ENCODE measurements at places on chromosomes 7 and 10.

DNA sequence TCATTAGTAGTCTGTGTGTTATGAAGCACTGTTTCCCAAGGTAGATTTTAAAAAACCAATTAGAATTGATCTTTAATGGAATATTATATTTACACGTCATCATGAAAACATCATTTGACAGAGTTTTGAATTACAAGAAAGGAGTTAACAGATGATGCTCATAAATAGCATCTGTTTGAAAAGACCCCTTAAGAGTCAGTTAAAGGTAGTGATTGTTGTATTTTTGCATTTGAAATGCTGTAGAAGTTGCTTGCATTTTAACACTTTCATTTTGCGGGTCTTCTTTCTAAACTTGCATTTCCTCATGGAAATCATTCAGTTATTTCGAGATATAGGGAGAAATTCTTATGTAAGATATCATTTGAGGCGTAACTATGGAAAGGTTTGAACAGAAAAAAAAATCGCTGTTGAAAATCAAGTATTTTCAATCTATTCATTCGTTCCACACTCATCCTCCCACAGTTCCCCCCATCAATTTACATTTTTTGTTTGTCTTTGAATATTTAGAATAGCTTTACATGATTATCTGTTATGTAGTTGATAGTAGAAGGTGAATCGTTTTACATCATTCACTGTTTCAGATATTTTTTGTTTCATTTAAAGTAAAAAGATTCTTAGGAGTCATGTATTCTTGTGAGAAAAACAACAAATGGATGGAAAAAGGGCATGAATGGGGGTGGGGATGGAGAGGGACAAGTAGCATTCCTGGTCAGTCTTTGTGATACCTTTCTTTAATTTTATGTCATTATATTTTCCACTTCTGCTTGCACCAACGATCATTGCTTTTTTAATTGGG is 3.0 kb upstream of the SKIDA1 start:
- no peak for DNase-seq

DNA sequence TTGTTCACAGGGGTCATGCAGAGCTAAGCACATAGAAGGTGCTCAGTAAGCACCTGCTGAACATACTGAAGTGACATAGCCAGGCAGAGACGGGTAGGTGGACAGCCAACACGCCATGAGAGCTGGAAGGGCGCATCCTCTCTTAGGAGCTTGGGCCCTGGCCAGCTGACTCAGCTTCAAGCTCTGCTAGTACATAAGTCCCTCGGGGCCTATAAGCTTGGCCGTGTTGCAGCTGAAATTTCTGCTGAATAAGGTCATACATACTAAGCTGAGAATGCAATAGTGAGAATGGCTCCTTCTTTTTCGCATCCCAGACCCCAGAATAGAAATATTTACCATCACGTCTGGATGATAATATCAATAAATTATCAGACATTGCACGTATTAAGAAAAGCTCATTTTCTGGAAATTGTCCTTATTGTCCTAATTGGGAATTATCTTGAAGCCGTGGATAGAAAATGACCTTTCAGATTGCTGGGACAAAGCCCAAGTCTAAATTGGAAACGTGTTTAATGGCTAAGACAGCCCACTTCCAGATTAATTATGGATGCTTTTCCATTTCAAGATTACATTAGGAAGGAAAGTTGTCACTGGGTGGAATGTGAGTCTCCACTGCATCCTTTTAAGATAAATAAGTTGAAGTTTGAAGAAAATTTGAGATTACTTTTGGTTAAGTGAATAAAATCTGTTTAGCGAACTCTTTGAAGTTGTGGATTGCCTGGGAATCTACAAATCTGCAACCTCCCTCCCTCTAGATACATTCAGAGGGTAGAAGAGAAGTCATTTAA is 287.1 kb upstream of the C7orf33 start:
- no peak for DNase-seq

- no peak for DNase-seq
Observed at GRCh38 chr7:88073626-88074025, 139.6 kb downstream of the ADAM22 start.

DNA sequence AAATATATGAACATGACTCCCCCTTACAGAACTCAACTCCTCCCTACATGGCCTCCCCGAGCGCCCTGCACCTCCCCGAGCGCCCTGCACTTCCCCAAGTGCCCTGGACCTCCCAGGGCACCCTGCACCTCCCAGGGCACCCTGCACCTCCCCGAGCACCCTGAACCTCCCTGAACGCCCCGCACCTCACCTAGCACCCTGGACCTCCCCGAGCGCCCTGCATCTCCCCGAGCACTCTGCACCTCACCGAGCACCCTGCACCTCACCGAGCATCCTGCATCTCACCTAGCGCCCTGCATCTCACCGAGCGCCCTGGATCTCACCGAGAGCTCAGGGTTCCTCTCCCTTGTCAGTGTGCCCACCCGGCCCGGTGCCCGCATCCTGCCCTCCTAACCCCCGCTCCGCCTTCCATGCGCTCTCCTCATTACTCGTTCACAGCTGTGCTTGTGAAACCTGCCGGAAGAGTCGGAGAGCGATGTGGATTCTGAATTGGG is 134.3 kb downstream of the ACTR3B start:
- no peak for DNase-seq

- DNase-seq: peak; percentile 74
Observed at GRCh38 chr7:73734619-73735527, 3.7 kb downstream of the ABHD11 start.

GRCh38 chr10:60532696-60533468 is 143.2 kb upstream of the ANK3 start:
- DNase-seq: no peak

DNA sequence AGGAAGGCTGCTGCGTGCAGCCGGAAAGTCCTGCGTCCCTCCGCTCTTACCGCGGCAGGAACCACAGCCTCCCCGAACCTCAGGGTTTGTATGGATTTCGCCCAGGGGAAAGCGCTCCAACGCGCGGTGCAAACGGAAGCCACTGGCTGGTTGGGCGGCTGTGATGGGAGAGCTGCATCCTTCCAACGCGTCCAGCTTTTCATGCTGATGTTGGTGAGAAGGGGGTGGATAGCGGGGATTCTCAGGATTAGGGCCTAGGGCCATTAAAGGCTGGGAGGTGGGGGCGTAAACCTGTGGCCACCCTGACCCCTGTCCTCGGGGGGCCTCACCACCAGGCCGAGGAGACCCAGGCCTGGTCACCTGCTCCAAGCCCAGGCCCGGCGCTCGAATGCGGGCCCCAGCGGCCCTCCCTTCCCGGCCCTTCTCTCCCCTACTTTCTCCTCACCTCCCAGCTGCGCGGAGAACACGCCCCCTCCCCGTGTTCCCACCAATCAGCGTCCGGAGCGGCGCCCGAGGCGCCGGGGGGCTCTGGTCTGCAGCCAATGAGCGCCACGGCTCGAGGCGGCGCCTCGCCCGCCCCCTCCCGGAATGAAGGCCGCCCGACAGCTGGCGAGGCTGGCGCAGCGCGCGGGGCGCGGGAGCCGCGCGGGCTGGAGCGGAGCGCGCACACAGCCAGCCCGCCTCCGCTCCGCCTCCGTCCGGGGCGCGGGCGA is 458 bp upstream of the NANOS1 start:
- peak; percentile 51 for DNase-seq

DNA sequence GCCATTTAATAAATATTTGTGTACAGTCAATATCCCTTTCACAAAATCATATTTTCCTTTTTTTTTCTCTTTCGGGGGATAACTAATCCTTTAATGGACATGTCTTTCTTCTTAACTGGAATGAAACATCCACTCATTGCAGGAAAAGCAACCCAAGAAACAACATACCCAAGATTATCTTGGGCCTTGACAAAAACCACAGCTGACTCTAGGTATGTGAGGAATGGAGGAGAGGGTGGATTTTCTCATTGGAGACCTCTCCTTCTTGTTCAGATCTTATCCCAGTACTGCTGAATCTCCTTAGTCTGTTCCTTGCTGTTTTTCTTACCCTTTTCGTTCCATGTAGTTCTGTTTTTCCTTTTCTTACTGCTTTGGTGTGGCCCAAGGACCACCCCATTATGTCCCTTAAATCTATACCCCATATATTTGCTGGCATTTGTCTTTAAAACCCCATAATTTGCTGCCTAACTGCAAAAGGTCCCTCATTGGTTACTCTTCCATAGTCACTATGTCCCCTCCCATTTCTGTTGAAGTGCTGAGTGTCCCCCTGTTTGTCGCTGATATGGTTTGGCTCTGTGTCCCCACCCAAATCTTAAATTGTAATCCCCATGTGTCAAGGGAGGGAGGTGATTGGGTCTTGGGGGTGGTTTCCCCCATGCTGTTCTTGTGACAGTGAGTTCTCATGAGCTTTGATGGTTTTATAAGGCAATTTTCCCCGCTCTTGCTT is 6.8 kb upstream of the CDK6 start:
- DNase-seq: no peak

- DNase-seq: no peak
Observed at GRCh38 chr7:20351901-20352300, 21.2 kb downstream of the ITGB8 start.

DNA sequence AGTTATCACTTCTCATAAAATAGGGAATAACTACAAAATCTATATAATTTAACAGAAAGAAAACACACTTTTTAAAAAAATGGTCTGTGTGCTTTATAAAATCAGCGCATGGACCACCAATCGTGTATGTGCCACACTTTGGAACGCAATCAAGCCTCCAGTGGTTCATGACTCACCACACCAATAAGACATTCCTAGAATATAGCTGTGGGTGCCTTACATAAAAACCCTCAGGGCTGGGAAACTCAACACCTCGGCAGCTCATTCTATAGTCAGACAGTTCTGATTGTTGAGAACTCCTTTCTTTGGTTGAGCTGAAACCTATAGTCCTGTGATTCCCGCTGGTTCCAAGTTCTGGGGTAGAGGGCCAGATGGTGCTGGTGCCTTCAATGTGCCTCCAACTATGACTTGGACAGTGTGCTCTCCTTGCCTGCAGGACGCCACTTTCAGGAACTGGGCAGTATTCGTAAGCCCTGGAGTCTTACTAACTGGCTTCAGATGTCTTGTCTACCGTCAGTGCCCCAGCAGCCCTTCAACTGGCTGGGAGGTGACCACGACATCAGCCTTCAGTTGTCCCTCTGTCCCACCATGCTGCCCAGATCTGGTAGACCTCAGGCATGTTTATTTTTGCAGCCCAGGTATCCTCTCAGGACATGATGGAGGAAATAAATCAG is 135.7 kb upstream of the GDF10 start:
- no peak for DNase-seq

DNA sequence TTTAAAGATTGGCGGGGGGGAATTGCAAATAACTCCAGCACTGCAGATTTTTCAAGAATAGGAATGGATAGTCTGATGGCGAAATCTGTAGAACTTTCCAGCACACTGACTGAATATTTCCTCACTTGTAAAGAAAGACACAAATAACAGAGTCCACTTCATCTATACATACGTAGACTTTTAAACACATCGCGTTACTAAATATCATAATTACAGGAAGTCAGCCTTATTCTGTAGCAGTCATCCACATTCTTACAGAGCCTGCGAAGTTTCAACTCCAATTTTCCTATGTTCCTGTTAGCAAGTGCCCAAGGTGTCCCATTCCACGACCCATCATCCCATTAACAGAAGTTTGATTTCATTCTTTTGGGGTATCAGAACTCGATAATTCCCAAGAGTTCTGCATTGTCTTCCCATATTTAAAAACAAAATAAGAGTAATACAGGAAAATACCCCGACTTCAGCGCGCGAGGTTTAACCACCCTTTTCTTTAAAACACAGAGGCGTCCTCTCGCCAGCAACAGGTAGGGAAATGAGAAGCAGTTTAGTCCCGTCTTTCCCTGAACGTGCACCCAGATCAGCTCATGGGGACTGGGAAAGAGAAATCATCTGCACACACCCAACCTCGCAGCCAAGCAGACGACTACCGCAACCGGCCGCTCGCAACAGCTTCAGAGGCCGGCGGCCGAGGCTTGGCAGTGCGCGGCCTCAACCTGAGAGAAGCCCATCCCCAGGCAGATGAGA is 880 bp downstream of the HERC4 start:
- DNase-seq: no peak

- no peak for DNase-seq
Observed at GRCh38 chr10:3364768-3365480, 192.3 kb upstream of the PITRM1 start.

DNA sequence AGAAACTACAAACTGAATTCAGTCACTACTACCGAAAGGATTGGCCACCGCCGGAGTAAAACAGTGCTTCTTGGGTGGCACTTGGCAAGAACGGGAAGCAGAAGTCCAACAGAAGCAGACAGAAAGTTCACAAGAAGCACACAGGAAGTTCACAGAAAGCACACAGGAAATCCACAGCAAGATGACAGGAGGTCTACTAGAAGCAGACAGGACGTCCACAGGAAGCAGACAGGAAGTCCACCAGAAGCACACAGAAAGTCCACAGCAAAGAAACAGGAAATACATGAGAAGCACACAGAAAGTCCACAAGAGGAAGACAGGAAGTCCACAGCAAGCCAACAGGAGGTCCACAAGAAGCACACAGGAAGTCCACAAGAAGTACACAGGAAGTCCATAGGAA is 399.2 kb upstream of the AUTS2 start:
- DNase-seq: no peak

DNA sequence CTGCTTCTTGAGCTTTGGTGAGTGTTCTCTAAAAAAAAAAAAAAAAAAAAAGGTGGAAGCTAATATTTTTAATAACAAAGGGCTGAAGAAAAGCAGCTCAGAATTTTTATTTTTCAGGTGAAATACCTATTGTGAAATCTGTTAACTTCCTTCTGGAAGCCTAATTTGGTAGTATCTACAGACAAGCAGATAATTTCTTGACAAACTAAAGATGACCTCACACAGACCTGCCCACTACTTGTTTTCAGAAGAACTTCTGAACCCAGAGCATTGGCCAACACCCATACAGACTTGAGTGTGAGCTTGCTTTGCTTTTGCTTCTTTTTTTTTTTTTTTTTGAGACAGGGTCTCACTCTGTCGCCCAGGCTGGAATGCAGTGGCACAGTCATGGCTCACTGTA is 31.2 kb downstream of the LRRC4 start:
- no peak for DNase-seq

DNA sequence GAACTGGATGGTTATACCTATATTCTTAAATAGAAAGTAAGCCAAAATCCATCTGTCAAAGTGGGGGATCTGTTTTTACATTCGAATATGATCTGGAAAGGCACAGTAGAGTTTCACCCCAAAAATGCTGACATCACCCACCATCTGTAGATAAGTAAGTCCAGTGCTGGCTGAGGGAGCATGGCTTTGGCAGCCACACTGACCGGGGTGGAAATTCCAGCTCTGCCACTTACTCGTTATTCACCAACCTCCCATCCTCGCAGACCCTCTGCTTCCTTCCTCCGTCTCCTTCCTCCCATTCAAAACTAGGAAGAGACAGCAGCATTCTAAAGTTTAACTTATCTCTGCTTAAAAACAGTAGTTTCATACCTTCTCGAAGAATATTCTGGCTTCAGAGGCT is 84.9 kb upstream of the GATA3 start:
- no peak for DNase-seq

DNA sequence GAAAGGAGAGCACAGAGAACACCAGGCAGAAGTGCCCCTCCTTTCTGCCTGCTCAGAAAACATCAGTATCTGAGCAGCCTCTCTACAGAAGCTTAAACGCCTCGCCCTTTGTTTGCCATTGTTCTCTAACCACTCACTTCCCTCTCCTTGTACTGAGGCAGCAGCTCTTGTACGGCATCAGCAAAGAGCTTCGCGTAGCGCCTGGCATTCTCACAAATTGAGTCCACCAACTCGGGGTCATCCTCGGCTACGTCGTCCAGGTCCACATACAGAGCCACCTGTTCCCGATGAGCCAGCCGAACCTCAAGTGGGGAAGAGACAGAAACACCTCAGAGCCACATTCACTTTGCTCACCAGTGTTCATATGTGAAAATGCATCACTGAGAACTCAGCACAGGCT is 1.7 kb downstream of the MCM7 start:
- DNase-seq: no peak

All from stimulated activated CD8-positive, alpha-beta memory T cell treated with anti-CD3 and anti-CD28 coated beads, Interleukin-15, amount 100 ng/mL, for 1 hour (primary cell).